ENCODE measurements at places on chromosomes 5 and 9. TPM values are rescaled to one million over a fixed set of nuclear protein-coding genes. Genes with fewer than 3 reads are reported as not detected.

The LIFR gene
- 27.4 TPM for total RNA-seq

DNA sequence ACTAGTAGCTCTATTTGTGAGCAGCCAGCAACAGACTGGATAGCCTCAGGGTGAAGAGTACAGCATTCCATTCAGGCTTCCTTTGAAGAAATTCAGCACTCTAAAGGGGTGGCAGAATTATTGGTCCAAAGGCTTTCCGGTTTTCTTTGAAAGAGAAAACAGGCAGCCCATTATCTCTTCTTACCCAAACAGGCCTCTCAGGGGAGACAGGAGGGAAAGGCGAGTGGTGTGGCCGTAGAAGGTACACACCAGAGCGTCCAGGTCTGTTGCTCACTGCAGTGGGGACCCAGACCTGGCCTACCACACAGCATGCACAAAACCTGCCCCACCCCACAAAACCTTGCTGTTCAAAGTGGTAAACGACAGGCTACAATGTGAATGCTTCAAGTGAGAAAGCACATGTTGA is 83.3 kb downstream of the ZNF608 start:
- H3K27me3 ChIP-seq, result no peaks in the 10 kb centered on the region
- no peaks in the 10 kb centered on the region for H3K36me3 ChIP-seq
- DNase-seq, result peak; percentile 70
- peaks cover 64% of the 10 kb centered on the region for H3K4me1 ChIP-seq
- no peak overlapping the region for H3K4me3 ChIP-seq

DNA sequence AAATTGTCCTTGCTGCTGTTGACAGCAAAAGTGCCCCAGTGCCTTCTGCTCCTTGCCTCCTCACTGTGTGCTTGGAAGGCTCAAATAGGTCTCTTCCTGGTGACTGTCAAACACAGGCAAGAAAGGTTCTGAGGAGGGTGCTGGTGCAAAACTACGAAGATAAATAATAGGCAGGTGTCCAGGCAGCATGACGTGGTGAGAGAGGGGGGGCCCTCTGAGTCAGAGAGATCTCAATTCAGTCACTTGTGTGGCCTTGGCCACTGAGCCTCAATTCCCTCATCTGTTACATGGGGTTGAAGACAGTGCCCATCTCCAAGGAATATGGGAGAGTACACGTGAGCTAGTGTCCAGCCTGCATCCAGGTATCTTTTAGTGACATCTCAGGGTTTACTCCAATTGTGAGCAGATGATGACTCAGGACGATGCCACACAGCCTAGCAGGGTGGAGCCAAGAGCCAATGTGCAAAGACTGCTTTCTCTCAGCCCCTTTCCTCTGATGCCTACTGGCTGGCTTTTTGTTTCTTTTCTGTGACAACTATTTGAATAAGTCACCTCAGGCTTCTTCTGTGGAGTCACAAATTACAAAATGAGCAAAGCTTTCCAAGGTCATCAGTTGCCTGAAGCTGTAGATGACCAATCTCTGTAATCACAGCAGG is 29.7 kb upstream of the SMIM32 start:
- no peaks in the 10 kb centered on the region for H3K36me3 ChIP-seq
- no peaks in the 10 kb centered on the region for H3K27me3 ChIP-seq
- H3K4me1 ChIP-seq, result no peaks in the 10 kb centered on the region
- H3K27ac ChIP-seq, result no peak overlapping the region

The PRUNE2 gene
- total RNA-seq, result 24.5 TPM

GRCh38 chr9:129838707-129839259 is 3.5 kb downstream of the USP20 start:
- H3K27ac ChIP-seq, result no peak overlapping the region
- no peak for DNase-seq
- H3K4me3 ChIP-seq, result no peak overlapping the region
- H3K27me3 ChIP-seq, result no peaks in the 10 kb centered on the region
- peaks cover 6% of the 10 kb centered on the region for H3K4me1 ChIP-seq
